ENCODE measurements at places on chromosomes 5 and 9. TPM values are rescaled to one million over a fixed set of nuclear protein-coding genes. Genes with fewer than 3 reads are reported as not detected.

The WNT8A gene
- not detected for total RNA-seq

The MARCOL gene
- not detected for total RNA-seq

The C5orf24 gene
- total RNA-seq = 33.6 TPM

The LSM11 gene
- 2.1 TPM for total RNA-seq

The C9 gene
- under 0.01 TPM for total RNA-seq

The PFN3 gene
- total RNA-seq = not detected

The PDGFRB gene
- 151 TPM for total RNA-seq

The PTPN3 gene
- total RNA-seq = 2.3 TPM

The TLR4 gene
- total RNA-seq = 2.6 TPM

The LEAP2 gene
- total RNA-seq = 0.33 TPM

The NIM1K gene
- total RNA-seq = 7.7 TPM

The IFT74 gene
- 14.6 TPM for total RNA-seq

The PCDHA4 gene
- 1.2 TPM for total RNA-seq

The SPATA31E1 gene
- total RNA-seq = not detected

The HSDL2 gene
- total RNA-seq = 39.3 TPM

The SLC6A19 gene
- total RNA-seq = not detected

The FAXDC2 gene
- 11.3 TPM for total RNA-seq

The NAIF1 gene
- 12.6 TPM for total RNA-seq

The CDO1 gene
- 6.9 TPM for total RNA-seq

The LECT2 gene
- not detected for total RNA-seq

The FAM13B gene
- total RNA-seq = 25.1 TPM

The NRG2 gene
- total RNA-seq = 0.51 TPM

The PCDHA11 gene
- 0.51 TPM for total RNA-seq

The DAB2IP gene
- total RNA-seq = 16.5 TPM

The TMEM167A gene
- total RNA-seq = 55.5 TPM

The KIF4B gene
- under 0.01 TPM for total RNA-seq

The PPP3R2 gene
- total RNA-seq = not detected

The F12 gene
- total RNA-seq = under 0.01 TPM

The CHSY3 gene
- 1.3 TPM for total RNA-seq

The CCDC152 gene
- 1.5 TPM for total RNA-seq

The PHF24 gene
- 0.17 TPM for total RNA-seq

The FRMD3 gene
- 0.66 TPM for total RNA-seq

The SLC6A7 gene
- total RNA-seq = not detected

The JAK2 gene
- total RNA-seq = 13.4 TPM
